DMS153 (cell line): ENCODE measurements at places on chromosomes 12 and 14.

- no peak for DNase-seq
These were observed 19.8 kb upstream of the DCN start for GRCh38 chr12:91202390-91202789.

- DNase-seq, result no peak
These were observed 748.3 kb downstream of the C12orf50 start for GRCh38 chr12:87280893-87281292.

DNA sequence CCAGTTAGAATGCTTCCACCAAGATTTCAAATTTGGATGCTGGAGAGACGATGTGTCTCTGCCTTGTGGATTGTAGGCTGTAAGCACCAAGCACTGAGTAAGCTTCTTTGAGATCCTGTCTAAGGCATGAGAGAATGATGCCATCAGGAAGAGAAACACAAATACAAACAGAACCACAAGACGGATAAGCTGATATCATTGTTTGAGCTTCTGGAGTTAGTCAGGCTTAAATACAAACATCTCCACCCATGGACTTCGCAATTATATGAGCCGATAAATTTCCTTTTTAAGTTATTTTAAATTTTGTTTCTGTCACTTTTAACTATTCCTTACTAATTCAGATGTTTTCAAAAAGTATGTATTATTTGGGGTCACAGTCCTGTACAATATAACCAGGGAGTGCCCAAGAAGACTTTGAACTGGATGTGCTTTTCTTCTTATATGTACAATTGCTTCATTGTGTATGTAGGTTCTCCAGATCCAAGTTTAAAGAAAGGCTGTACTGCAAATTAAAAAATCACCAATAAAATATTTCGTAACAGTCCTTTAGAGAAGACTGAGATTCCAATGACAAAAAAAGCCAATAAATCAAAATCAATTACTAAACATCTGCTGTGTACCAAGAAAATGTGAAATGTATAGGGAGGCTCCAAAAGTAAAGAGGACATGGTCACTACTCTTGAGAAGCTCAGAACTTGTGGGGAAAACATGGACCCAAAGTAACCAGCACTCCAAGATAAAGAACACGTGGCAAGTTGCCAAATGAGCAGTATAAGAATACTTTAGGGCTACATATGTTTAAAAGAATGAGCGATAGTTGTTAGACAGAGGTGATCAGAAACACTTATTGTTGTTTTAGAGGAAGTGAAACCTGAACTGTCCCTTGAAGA lies 274.1 kb downstream of the ADAMTS20 start:
- DNase-seq, result no peak

DNA sequence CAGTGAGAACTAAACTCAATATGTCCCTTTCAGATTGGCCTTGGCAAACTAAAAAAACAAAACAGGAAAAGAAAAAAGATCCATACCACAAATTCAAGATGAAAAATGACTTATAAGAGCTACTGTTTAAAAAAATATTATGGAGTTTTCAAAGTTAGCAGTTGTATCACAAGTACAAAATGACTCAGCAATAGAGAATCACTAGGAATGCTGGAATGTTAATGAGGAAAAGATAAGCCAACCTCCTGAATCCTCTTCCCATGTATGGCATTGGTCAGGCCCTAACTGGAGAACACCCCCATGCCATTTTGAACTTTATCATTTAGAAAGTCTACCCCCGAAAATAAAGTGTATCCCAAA lies 62.2 kb downstream of the PPP1R36 start:
- DNase-seq, result no peak

DNA sequence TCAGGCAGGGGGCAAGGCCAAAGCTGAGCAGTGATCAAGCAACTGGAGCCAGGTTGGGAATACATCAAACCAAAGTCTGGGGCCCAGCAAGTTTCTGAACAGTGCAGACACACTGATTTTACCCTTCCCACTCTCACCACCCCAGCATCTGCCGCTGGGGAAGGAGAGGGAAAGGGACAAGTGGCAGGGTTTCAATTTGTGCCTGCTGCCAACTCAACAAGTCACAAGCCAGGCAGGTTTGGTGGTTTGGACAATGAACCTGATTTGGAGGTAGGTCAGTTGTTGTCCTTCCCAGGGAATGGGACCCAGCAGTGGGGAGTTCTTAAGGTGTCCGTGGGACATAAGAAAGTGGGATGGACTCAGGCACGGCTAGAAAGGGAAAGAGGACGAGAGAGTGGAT lies 151.9 kb upstream of the NOS1 start:
- no peak for DNase-seq

DNA sequence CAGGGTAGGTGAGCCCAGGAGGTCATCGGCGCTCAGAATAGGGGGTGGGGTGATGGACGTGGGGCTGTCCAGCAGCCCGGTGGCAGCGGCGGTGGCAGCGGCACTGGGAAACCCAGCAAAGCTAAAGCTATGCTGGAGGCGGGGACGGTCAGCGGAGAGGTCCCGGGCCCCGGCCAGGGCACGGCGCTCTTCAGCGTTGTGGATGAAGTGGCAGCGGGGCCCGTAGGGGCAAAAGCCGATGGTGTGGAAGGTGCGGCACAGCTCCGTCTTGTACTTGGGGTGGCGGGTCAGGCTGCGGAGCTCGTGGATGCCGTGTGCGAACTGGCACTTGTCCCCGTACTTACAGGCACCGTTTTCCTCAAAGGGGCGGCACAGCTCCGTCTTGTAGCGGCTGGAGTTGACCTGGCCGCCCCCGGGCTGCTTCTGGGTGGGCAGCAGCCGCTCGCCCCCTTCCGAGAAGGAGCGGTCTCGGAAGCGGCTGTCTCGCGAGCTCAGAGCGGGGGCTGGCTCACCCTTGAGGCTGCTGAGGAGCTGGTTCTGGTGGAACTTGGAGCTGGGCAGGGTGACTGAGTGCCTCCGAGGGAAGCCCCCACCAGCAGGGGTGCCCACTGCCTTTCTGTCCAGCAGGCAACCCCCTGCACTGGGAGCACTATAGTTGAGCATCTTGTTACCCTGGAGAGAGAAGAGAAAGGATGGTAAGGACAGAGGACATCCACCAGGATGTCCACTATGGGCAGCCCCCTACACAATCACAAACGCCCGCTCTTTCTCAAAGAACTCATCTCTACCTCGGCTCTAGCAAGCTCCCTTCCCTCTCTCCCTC lies 2.8 kb downstream of the ZFP36L1 start:
- no peak for DNase-seq

DNA sequence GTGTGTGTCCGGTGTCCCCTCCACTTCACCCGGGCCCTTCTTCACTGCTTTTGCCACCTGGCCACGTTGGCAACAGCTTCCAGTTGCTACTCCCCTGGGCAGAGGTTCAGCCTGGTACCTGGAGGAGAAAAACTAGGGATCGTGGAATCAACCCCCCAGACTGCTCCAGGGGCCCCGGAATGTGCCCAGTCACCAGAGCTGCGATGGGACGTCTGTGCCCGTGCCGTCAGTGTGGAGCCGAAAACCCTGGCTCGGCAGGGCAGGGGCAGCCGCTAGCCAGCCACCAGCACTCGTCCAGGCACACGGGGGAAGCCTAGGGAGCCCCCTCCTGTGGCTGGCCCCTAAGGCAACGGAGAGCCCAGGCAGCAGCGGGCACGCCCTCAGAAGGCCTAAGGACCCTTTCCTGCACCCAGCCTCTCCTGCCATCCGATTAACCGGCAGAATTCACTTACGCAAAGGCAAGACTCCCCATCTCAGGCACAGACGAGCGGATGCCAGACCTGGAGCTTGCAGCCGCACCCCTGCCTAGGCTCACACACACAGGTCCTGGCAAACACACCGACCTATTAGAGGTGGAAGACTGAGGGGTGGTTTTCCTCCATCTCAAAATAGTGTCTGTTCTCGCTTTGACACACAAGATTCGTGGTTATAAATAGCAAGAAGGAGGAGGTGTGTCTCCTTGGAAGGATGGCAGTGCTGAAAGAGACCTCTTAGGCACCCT lies 62.6 kb downstream of the FBXL14 start:
- DNase-seq, result no peak

- no peak for DNase-seq
These were observed 22.3 kb downstream of the SEL1L start for GRCh38 chr14:81511111-81511904.

- DNase-seq, result no peak
These were observed 23.6 kb upstream of the RDH16 start for GRCh38 chr12:56980941-56981530.
